ENCODE measurements at places on chromosomes 2 and 18.

DNA sequence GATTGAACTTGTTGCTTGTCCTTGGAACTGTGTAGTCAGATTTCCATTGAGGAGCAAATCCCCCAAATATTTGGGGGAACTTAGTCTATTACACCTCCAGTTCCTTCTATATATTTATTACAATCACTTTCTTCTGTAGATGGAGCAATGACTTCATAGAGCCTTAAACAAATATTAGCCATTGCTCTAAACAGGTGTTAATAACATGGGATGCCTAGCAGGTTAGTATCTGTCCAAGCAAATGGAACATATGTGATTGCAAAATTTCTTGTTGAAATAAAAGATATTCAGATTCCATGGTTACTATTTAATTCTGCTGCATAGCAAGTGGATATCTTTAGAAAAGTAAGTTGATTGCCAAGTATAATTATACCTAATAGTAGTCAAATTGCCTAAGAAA lies 207.6 kb upstream of the NABP1 start:
- DNase-seq, result no peak

GRCh38 chr2:33406622-33407021 lies 69.8 kb upstream of the RASGRP3 start:
- DNase-seq, result no peak

DNA sequence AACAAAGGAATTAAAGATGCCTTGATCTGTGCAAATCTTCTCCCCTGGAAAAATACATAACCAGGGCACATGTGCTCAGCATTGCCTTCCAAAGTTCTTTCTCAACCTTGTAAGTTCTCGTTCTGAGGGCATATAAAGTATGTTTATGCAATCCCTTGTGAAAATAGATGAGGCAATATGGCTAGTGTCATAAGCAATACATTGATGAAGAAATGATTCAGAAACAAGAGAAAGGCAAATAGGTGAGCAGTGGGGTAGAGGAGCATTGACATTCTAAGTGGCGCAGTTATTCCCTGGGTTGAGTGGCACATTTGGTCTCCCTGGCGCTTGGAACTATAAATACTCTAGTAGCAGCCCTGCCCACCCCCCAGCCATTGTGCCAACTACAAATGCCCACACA lies 57.4 kb upstream of the PGAP1 start:
- DNase-seq, result no peak

DNA sequence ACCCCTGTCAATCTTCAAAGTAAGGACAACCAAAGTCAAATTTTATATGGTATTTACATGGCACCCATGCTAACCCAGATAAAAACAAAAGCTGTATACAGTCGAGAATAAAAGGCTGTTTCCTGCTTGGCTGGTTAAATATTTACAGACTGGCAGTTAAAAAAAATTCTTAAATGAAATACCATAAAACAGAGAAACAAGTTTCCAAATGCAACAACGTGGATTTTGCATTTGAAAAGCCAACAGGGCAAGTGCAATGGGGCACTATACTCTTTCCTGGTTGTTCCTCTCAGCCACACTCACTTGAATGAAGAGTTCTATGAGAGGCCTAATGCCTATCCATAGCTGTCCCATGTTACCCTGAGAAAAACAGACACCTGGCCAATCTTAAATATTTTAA lies 6.1 kb upstream of the NR4A2 start:
- DNase-seq, result no peak

DNA sequence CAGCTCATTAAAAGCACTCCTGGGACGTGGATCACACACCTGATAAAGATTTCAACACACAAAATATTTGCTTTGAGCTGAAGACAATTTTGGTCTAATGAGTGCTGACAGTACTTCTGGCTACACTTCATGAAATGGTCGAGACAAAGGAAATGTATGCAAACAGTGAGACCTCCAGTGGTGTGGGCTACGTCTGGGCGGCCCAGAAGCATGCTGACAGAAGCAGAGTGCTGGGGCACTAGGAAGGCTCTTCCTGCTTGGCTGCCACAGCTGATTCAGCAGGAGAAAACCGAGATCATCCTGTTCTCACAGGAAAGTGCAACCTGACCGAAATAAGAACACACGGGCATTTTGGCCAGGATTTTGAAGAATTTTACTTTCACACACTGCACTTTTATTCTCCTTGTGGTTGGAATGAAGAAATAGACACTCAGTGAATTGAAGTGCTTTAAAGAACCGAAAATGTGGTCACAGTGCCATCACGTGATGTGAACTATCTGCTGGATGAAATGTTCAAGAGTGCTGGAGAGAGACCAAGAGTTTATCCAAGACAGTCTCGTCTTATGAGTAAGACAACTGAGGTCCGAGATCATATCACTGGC lies 149.5 kb downstream of the CCBE1 start:
- no peak for DNase-seq

DNA sequence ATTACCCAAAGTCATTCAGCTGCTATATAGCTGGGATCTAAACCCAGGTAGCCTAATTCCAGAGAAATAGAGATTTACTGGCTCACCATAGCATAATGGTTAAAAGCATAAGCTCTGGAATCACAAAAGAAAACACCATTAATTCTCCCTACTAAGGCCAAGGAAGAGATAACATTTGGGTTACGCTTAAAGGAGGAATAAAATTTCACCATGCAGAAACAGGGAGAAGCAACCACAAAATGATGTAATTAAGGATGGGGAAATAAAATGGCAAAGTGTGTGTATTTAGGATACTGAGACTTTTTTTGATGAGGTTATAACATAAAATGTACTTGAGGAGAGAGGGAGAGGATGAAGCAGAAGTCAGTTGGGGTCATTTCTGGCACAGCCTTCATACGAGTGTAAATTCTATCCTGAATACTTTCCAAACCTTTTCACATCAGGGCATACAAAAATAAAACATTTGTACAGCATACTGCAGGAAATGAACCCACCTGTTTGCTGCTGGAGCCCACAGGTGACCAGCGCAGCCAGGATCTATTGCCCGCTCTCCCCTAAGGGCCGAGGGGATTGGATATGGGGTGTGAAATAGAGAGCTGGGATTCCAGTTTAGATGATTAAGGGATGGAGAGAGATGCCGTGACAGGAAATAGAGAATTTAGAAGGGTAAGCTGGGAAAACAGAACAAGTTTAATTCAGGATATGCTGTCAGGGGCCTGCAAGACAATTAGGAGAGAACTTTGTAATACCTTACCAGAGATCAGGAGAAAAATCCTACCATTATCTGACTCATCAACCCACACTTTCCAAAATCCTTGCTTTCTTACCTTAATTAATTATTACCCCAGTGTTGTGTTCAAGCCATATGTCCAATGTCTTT lies 43.8 kb upstream of the SERTAD2 start:
- no peak for DNase-seq

GRCh38 chr2:129113776-129114175 lies 795.1 kb upstream of the HS6ST1 start:
- DNase-seq, result no peak

GRCh38 chr2:44836174-44836573 lies 105.3 kb upstream of the SIX3 start:
- DNase-seq, result no peak

DNA sequence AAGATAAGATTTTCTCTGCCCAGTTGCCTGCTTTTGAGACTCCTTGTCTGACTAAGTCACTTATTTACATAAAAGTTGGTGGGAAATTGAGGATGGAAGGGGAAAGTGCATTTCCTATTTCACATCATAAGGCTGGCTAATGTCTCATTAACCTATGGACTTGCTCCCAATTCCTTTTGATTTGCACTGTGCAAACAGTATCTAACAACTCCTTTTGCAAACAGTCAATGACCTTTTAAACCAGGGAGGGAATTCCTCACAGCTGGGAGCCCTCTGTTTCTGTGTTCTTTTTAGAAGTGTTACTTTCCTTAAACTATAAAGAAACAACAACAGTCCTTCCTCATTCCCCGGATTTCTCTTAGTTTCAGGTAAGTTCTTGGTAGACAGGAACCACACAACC lies 272.8 kb downstream of the RND3 start:
- DNase-seq, result no peak

- DNase-seq, result no peak
Observed at GRCh38 chr2:17799301-17800120, 16.7 kb upstream of the MSGN1 start.

DNA sequence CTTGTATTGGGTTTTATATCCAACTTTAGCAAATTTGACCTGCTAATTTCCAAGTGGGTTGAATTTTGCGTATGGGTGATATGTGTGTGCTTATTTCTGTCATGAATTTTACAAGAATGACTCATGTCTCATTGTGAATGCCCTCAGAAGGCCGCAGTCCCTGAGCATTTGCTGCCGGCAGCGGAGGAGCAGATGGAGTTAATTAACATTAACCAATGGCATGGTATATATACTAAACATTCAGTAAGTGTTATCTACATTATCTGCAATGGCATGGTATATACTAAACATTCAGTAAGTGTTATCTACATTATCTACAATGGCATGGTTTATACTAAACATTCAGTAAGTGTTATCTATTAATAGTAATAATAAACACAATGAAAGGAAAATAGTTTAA lies 90.1 kb downstream of the DOK6 start:
- no peak for DNase-seq

- DNase-seq, result no peak
Observed at GRCh38 chr2:132538331-132538855, 121.8 kb downstream of the GPR39 start.

- no peak for DNase-seq
Observed at GRCh38 chr2:12507295-12507694, 209.4 kb upstream of the TRIB2 start.

GRCh38 chr18:78993014-78993926 lies 13.7 kb downstream of the SALL3 start:
- no peak for DNase-seq

- DNase-seq, result no peak
Observed at GRCh38 chr2:31371691-31372090, 42.9 kb downstream of the XDH start.

- no peak for DNase-seq
Observed at GRCh38 chr18:25279133-25279532, 72.8 kb downstream of the ZNF521 start.

- DNase-seq, result no peak
Observed at GRCh38 chr18:33821503-33821902, 243.5 kb downstream of the ASXL3 start.

DNA sequence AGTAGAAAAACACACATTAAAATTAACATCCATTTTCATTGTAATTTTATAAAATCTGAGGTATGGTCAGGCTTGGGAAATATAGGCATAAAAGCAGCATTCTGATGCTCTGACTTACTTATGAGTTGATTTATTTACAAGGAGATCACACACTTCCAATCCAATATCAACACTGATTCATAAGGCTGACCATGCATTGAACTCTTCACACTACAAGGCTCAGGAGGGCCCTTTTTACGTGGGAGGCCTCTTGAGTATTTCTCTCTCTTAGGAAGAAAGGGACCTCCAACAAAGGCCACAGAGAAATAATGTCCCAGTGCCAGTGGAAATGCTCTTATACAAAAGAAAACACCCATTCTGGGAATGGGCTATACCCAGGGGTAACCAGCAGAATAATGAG lies 222.8 kb downstream of the NAPG start:
- no peak for DNase-seq

DNA sequence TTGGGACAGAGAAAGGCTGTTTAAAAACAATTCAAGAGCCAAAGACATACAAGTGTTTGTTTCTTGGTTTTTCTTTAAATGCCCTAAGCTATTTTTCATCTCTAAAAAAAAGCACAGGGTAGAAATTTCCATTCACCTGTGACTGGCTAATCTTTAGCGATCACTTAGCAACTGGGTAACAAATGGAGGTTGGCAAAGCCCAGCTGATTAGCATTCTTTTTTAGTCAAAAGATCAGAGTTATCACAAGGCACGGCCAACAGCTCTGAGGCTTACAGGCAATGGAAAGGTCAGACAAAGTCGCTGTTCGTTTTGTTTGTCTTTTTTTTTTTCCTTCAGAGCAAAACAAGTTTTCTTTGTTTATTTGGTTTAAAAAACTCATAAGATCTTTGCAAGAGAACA lies 29.0 kb upstream of the TTR start:
- DNase-seq, result no peak

DNA sequence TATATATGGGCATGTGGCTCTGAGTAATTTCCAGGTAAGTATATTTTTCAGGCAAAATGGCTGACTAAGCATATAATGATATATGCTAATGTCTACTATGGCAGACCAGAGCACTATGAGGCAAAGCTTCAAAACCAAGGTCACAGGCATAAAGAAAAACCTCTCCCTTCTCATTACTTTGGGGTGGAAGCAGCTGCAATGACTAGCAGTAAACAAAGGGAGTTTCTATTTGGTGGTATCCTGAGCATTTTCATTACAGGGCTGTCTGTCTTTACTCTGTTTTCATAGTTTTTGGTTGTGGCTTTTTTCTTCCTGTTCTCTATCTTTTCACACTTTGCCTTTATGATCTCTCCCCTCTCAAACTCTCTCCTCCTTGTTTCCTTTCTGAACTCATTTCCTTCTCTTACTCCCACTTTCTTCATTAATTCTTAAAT lies 15.6 kb downstream of the PDE6D start:
- DNase-seq, result no peak

DNA sequence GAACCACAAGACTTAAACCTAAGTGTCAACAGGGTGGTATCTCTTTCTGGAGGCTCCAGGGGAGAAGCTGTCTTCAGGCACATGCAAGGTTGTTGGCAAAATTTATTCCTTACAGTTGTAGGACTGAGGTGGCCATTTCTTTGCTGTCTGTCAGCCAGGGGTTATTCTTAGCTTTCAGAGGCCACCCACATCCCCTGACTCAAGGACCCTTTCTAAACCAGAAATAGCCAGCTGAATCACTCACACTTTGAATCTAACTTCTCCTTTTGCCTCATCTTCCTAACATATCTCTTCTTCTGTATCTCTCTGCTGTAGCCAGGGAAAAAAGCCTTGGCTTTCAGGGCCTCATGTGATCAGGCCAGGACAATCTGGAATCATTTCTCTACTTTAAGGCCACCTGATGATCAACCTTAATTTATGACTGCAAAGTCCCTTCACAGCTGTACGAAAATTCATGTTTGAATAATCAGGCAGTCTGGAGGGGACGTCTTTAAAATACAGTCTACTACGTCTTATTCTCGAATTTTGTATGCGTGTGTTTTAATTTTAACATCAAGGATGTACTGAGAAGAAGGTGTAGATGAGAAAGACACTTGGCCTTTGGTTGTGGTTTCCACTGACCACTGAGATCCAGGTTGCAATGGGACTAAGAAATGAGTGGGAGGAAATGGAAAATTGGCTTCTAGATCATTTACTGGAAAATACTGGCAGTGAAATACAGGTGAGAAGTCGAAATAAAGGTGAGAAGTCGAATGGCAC lies 90.4 kb downstream of the DOCK10 start:
- no peak for DNase-seq

All from nucleus accumbens (tissue), 56 donors.